ENCODE measurements at places on chromosomes 1 and 21.

DNA sequence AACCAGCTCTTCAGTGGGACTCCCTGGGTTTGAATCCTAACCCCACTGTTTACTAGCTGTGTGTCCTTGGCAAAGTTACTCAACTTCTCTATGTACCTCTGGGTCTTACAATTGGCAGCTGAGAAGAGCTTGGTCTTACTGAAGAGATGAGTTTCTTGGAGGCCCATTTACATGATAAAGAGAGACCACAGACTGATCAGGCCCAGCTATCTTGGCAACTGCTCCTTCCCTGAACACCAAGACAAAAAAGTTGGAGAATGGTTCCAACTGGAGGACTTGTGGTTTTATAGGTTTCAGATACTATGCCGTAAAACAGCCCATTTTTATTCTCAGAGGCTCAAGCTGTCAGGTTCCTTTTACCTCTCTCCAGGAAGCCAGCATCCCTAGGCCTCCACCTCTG, 24.8 kb upstream of the CNIH3 start:
- no peak for DNase-seq

DNA sequence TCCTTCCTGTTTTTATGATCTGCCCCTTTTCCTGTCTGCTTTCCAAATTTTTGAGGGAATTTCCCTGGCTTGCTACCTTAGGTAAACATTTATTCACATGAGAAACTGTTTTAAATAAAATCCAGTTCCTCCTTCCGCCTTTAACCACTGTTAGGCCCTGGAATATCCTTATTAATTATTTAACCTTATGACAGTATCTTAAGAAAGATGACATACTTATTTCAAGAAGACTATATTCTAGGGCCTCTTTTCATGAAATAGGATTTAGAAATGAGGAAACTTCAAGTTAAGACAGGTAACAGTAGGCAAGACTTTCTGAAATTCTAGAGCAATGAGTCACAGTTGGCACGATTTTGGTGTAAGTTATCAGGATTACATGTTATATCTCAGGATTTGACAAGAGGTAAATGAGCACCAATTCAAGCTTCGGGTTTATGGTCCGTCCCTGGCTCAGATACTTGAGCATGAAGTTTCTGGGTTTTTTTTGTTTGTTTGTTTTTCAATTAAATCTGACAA, 2.0 kb upstream of the TNFSF18 start:
- no peak for DNase-seq

DNA sequence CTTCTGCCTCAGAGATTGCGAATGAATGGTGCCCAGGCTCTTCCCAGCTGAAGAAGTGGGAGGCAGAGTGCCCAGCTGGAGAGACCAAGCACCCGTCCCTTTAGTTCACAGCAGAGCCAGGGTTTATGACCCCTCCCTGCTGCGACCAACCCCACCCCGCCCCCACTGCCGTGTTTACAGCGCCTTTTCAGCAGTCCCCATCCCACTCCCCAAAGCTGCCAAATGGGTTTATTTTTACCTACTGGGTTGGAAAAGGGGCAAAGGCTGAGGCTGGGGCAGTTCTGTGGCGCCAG, 23.6 kb downstream of the DYRK3 start:
- DNase-seq, result no peak

DNA sequence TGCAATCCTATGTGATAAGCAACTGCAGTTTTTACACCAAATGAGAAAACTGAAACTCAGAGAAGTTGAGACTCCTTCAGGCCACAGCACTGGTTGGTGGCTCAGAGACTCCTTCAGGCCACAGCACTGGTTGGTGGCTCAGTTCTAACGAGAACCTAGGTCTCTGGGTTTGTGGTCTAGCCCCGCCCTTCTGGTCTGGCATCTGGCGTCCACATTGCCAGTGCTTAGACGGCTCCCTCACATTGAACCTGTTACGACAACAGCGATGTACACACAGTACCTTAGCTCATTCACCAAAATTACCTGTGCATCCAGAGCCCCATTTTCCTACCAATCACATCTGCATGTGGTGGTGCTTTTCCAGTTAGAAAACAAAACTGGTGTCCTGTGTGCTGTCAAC, 66.1 kb downstream of the NID1 start:
- DNase-seq, result no peak

DNA sequence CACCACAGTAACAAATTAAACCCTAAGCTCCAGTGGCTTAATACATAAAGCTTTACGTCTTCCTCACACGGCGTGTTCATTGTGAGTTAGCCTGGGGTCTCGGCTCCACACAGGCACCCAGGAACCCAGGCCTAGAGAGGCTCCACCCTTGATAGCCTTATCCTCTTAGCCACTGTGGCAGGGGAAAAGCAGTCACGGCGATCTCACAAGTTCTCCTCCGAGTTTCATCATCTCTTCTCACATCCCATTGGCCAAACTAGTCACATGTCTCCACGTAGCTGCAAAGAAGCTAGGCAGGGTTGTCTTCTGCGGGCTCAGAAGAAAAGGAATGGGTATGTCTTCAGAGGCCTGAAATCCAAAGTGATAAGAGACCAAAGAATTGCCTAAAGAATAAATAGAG, 122.3 kb upstream of the GRIK3 start:
- no peak for DNase-seq

- DNase-seq, result no peak
Observed at GRCh38 chr1:188476606-188477005, 1647.9 kb downstream of the PLA2G4A start.

- DNase-seq, result no peak
Observed at GRCh38 chr1:24018611-24019580, 38.8 kb upstream of the SRSF10 start.
